ENCODE measurements at places on chromosomes 6 and 20.

DNA sequence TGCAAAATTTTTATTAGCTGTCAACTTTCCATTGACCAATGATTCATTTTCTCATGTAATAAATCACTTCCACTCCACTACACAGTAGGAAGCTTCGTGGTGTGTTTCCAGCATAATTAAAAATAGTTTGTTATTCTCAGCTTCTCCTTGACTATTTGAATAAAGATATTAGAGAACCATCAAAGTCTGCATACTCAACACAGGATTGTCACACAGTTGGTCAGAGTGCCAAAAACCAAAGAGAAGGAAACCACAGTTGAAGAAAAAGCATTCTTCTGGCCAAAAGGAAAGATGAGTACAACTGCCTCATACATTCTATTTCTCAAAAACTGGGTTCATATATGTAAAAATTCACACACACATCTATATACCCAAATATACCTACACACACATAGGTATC lies 455.1 kb upstream of the HSF2 start:
- no peak for DNase-seq

DNA sequence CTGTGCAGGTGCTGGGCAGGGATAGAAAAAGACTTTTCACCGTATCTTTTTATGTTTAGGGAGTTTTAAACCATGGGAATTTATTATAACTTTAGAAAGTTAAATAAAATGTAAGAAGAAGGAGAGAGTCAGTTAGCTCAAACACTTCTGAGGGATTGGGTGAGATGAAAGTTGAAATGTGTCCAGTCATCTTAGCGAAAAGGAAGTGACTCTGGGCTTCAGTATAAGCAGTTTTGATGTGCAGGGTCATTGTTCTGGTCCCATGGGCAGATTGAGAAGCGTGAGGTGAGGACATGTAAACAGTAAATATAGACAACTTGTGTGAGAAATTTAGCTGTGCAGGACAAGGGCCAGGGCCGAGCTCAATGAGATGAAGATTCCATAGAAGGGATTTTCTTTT lies 66.9 kb downstream of the TOX2 start:
- DNase-seq = no peak

- no peak for DNase-seq
These were observed 1.1 kb upstream of the PRSS35 start for GRCh38 chr6:83511266-83511665.

DNA sequence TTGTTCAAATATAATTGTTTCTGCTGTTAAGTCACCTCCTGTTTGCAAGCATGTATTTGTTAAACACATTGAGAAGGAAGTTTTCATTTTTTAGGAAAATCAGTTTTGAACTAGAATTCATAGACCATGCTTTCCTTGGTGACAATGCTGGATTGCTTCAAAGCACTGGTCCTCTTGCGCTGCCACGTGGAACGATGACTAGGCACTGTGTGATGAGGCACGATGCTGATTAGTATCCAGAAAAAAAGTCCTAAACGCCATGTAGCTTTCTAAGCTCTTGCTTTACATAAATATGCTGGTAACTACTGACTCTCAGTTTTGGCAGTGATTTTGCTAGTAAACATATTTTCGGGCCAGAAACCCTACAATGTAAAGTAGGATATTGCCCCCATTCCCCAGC lies 11.1 kb upstream of the EXOC2 start:
- DNase-seq = no peak

GRCh38 chr20:34074101-34074760 lies 37.8 kb downstream of the EIF2S2 start:
- no peak for DNase-seq

GRCh38 chr6:36110863-36111262 lies 19.4 kb upstream of the MAPK13 start:
- no peak for DNase-seq
